D721Med (cell line): ENCODE measurements at places on chromosomes 3 and 15.

DNA sequence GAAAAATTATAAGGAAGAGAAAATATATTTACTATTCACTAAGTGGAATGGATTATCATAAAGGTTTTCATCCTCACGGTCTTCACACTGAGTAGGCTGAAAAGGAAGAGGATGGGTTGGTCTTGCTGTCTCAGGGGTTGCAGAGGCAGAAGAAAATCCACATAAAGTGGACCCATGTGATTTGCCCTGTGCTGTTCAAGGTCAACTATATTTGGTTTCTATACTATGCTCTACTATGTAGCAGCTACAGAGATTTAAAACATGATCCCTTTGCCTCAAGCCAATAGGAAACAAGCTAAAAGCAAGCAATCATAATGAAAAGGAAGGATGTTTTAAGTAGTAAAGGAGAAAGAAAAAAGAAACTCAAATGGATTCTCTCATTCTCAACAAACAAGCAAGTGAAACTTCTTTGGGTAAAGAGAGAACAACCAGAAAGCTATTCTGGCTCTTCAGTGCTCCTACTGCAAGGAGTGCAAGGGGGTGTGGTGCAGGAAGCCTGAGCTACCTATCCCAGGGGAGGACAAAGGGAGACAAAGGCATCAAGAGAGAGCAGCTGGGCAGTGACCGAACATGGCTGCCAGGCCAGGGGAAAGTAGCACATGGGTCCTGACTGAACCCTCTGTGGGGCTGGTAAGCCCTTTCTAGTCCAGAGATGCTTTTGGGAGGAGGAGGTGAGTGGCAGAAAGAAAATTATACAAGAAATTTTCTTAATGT, 35.9 kb downstream of the SFMBT1 start:
- no peak for DNase-seq

DNA sequence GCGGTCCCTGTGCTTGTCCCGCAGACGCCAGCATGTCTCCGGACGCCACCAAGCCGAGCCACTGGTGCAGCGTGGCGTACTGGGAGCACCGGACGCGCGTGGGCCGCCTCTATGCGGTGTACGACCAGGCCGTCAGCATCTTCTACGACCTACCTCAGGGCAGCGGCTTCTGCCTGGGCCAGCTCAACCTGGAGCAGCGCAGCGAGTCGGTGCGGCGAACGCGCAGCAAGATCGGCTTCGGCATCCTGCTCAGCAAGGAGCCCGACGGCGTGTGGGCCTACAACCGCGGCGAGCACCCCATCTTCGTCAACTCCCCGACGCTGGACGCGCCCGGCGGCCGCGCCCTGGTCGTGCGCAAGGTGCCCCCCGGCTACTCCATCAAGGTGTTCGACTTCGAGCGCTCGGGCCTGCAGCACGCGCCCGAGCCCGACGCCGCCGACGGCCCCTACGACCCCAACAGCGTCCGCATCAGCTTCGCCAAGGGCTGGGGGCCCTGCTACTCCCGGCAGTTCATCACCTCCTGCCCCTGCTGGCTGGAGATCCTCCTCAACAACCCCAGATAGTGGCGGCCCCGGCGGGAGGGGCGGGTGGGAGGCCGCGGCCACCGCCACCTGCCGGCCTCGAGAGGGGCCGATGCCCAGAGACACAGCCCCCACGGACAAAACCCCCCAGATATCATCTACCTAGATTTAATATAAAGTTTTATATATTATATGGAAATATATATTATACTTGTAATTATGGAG, 79.1 kb downstream of the SMAD6 start:
- no peak for DNase-seq

- no peak for DNase-seq
Observed at GRCh38 chr3:66021731-66022131, 17.0 kb downstream of the MAGI1 start.

DNA sequence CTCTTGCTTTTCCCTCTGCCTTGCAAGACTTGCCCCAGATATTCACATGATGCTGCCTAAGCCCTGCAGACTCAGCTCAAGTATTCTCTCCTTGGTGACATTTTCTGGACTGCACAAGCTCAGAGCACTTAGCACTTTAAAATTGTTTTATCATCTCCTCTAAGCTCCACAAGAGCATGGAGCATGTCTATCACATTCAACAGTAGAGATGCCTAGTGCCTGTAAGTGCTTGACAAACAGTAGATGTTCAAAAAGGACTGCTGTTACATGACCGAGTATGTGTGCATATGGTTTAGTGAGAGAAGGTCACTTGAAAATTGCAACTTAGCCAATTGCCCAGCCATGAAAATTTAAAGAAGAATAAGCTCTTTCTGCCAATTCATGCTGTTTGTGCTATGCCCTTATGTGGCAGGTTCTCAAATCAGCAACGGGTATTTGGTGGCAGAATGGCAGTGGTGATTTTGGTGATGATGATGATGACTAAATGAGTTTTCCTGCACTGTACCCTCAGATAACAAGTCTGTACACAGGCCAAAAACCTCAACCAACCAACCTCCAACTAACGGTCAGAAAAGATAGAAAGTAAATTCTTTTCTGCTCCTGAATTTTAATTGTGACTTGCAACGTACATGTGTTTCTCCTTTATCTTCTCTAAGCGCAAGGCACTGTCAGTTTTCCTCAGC, 647.2 kb upstream of the UBE2E2 start:
- DNase-seq = no peak

- no peak for DNase-seq
Observed at GRCh38 chr3:142046320-142047020, 102.9 kb downstream of the TFDP2 start.
